ENCODE measurements at places on chromosomes 6 and 20.

- peak; percentile 80 for DNase-seq
These were observed 26.1 kb downstream of the LOC128125822 start for GRCh38 chr6:63598049-63599036.

GRCh38 chr6:166614589-166614988 lies 12.5 kb downstream of the RPS6KA2 start:
- no peak for DNase-seq

GRCh38 chr6:45495429-45496084 lies 117.8 kb upstream of the SUPT3H start:
- peak; percentile 29 for DNase-seq

DNA sequence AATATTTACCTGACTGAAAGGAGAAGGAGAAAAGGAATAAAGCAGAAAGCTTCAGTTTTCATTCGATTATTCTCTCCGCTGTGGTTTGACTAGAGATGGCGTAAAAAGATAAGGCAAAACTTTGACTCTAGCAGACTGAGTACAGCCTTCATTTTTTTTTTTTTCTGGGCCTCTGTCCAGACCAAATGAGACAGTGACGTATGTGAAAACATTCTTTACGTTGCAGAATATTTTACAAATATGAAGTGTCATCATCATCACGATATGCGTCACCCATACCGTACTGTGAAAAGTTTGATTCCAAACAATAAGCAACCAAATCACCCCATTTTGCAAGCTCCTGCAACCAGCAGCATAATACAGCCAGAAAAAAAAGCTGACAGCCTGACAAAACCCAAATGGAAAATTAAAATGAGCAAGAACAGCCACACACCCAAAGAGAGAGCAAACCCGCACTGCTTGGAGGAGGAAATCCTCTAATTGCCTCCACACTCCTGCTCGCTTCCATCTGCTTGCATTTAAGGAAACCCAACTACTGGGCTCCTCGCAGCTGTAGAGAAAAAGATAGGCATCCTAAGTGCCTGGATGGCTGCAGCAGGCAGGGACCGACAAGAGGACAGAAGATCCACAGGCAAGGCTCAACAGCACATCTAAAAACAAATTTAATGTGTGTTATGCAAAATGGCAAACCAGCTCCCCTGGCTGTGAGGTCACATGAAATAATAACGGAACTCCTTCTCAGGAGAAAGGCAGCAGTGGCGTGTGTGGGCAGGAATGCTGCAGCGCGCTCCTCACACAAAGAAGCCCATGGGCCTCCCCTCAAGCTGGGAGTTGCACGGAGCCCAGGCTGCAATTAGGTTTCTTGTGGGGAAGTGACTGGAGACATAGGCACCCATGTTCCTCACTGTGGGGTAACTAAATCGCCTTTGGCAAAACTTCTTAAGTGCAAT lies 113.1 kb downstream of the FYN start:
- DNase-seq: peak; percentile 14

GRCh38 chr6:37487591-37488380 lies 11.9 kb downstream of the CCDC167 start:
- peak; percentile 50 for DNase-seq

DNA sequence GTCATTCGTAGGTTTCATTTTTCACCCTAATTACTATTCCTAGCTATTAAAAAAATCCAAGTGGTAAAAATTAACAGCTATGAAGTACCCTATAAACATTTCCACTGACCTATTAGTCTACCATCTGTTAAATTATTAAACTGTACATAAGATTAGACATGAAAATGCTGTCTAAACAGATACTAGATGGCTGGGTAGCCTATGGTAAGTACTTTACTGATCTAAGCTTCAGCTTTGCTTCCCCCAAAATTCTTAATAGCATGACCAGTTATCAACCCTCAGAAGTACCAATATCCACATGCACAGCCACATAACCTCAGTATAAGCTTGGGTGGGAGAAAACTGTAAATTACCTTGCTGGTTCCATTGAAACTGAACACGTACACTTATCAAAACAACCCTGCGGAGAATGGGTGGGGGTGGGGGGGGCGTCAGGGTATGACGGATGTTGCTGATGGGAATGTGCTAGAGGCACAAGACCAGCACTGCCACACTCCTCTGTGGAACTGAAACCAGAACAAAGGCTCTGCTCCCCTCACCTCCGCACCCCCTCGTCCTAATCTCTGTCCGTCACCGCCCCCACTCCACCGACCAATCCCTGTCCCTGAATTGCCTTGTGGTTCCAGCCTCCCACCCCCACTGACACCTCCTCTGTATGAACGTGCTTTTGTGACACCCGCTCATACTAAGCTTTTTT lies 45.3 kb downstream of the B4GALT5 start:
- peak; percentile 85 for DNase-seq

GRCh38 chr6:75612434-75612833 lies 10.8 kb downstream of the SENP6 start:
- no peak for DNase-seq

- DNase-seq: no peak
These were observed 101.9 kb downstream of the REV3L start for GRCh38 chr6:111381123-111381522.

DNA sequence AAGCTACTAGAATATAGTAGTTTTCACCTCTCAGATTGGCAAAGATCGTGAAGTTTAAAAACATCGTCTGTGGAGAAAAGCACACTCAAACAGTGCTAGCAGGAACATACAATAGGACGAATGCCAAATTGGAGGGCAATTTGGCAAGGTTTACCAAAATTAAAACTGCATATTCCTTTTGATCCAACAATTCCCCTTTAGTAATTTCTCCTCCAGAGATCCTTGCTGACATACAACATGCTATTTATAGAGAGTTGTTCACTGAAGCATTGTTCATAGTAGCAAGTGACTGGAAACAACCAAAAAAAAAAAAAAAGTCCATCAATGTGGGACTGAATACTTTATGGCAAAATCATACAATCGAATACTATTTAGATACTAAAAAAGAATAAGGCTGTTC lies 202.2 kb downstream of the ATXN1 start:
- no peak for DNase-seq

DNA sequence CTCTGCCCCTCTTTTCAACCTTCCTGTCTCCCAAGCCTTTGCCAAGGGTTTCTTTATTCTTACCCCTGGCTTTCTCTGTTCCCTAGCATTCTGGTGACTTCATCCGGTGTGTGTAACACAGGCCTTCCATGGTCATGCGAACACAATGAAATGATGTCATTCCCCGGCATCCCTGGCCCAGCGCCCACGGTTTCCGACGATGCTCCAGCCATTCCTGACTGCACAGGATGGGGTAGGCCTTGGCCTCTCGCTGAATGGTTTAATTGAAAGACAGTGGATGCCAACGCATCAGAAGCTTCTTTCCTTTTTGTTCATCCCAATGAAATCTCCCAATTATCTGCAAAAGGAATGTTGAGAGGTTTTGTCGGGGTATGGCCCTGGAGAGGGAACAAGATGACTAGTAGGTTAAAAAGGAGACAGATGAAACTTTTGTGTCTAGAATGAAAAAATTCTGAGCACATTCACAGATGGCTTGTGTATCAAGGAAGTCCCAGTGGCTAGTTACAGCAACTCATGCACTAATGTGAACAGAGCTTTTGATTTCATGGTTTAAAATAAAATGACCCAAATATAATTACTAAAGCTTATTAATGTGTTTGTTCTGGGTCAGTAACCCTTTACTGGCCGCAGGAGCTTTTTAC lies 655.0 kb downstream of the QKI start:
- no peak for DNase-seq

GRCh38 chr6:5067305-5067704 lies 17.8 kb upstream of the PPP1R3G start:
- DNase-seq: no peak
